Left colon (tissue), 2 donors: ENCODE measurements at places on chromosomes 4 and X.

DNA sequence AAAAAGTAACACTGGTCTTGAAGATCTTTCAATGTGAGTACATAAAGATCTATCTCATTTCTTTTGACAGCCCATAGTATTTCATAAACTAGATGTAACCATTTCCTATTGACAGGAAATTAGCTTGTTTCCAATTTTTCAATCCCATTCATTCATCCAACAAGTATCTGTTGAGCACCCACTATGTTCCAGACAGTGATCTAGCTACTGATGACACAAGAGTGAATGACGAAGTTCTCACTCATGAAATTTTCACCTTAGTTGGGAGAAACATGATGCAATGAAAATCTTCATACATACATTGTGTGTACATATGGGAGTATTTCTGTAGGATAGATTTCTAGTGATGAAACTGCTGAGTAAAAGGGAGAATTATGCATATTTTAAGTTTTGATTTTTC lies 1.7 kb downstream of the CD38 start:
- no peak for DNase-seq

DNA sequence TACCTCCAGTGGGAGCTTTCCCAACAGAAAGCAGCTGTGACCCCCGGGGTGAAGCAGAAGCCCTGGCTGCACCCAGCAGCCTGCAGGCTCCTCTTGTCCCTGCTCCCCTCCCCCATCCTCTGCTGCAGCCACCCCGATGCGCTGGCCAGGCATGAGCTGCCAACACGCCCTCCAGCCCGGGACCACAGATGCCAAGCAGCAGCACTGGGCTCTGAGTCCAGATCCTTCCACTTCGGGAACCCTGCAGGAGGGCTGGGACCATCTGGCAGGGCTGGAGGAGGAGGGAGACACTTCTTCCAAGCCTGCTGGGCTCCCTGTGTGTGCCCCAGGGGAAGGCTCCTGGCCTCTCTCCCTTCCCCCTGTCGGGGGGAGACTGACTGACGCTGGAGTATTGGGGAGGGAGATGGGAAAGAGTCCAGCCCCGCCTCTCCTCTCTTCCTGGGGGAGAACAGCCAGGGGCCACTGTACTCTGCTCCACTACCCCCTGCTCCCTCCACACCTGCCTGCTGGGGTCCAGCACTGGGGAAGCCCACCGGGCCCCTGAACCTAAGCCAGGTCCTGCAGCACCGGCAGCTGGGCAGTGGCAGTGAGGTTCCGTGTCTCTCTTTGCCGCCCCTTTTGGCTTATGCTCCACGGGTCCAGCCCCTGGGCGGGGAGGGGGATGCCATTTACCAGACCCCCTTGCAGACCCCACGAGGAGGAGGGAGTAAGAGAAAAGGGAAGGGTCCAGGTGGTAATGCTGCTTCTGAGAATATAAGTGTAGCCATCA lies 55.7 kb downstream of the PPP2R2C start:
- DNase-seq: no peak

DNA sequence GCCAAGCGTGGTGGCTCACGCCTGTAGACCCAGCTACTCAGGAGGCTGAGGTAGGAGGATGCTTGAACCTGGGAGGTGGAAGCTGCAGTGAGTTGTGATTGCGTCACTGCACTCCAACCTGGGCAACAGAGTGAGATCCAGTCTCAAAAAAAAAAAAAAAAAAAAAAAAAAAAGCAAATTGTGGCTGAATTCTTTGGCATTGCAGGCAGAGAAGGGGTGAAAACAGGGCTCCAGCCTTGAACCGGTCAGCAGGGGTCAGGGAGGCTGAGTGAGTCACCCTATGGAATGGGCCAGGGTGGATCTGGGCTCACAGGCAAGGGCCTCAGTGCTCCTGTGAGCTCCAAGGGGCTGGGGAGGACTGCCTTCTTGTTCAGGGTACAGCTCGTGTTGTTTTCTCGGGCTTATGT lies 13.2 kb upstream of the FAM3A start:
- no peak for DNase-seq

DNA sequence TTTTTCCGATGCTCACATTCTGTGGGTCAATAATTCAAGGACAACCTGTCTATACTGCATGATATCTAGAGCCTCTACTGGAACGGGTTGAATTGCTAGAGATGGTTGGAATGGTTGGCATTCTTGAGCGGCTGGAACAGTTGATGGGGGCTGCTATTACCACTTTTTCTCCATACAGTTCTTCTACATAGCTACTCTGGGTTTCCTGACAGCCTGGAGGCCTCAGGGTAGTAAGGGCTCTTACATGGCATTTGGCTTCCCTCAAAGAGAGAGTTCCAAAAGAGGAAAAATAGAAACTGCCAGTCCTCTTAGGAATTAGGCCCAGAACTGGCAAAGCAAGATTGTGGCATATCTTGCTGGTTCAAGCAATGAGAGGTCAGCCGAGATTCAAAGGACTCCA lies 53.1 kb downstream of the NAA11 start:
- no peak for DNase-seq

- no peak for DNase-seq
Observed at GRCh38 chr4:34676400-34676799, 1567.9 kb downstream of the ARAP2 start.

GRCh38 chrX:133878710-133879109 lies 106.7 kb downstream of the GPC3 start:
- DNase-seq: no peak

DNA sequence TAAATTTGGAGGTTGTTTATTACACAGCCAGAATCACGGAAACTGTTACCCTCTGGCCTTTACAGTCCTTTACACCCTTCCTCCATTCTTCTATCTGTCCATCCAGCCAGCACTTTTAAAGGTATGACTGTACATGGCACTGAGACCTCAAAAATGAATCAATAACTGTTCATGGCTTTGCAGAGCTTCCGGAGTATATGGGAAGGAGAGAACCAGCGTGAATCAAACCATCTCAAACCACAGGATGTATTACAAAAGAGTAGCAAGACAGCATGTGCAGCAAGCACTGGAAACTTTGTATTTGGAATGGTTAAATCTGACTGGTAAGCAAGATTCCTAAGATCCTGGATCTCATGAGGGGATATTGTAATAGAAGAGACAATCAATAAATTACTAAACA lies 228.5 kb upstream of the CASK start:
- no peak for DNase-seq

- DNase-seq: no peak
Observed at GRCh38 chr4:20544645-20545044, 155.6 kb upstream of the PACRGL start.

- DNase-seq: no peak
Observed at GRCh38 chr4:56764223-56764622, 57.3 kb downstream of the SPINK2 start.

DNA sequence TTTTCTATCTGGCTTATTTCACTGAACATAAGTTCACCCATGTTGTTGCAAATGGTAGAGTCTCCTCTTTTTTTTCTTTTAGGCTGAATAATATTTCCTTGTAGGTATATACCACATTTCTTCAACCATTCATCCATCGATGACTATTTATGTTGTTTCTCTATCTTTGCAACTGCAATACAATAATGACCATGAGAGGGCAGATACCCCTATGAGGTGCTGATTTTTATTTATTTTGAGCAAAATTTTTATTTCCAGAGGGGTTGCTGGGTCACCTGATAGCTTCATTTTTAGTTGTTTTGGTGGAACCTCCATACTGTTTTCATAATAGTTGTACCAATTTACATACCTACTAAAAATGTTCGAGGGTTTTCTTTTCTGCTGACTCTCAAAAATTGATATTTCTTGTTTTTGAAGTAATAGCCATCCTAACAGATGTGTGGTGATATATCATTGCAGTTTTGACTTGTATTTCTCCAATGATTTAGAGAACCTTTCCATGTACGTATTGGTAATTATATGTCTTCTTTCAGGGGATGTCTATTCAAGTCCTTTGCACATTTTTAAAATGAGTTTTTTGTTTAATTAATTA lies 1697.0 kb downstream of the PCDH7 start:
- no peak for DNase-seq

- peak; percentile 84 for DNase-seq
Observed at GRCh38 chrX:103310555-103311398, at the start of gene BEX2. Gene BEX2 (minus strand): TSS chrX:103310990. CDS start chrX:103309976, 1,014 bp downstream.

DNA sequence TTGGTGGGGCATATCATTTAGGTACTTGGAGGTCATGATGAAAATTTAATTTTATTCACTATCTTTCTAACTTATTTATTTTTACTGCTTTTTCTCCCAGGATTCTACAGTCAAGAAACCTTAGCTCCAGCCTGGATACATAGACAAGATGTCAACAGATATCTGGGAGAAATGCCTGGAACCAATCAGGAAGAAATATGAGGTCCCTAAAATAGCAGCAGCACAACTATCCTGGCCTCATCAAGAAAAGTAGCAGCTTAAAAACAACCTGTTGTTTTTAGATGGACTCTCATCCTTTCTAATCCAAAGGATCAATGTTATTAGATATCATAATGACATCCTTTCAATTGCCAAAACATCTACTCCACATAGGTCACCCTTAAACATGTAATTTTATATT lies 54.5 kb downstream of the MAOB start:
- no peak for DNase-seq

DNA sequence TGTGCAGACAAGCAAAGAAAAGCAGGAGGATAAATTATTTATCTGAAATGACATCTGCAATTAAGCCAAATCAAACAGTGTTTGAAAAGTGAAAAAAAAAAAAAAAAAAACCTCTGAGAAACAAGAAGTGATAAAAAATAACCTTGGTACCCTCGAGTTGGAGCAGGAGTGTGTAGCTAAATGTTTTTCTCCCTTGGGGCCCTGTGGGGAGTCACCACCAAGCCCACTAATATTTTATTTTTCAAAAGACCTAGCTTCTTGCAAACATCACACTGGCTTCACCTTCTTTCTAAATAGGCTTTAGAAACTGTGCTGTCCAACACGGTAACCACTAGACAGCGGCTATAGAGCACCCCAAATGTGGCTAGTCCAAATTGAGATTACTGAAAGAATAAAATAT lies 47.7 kb downstream of the SNX25 start:
- no peak for DNase-seq

DNA sequence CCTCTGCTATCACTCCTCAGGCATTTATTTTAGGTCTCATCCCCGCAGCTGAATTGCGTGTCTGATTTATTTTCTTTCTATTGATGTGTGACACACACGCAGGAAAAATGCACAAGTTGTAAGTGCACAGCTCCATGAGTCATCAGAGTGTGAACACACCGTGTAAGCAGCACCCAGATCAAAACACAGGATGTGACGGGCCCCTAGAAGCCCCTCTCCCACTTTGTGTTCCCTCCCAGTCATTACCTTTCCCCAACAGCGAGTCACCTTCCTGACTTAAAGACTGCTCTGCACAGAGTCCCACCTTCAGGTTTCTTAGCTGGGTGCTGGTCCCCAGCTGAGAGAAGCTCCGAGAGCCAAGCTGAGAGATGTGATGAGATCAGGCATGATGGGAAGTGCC lies 436.7 kb downstream of the MID1IP1 start:
- no peak for DNase-seq

GRCh38 chr4:1077711-1078477 lies 35.5 kb downstream of the RNF212 start:
- peak; percentile 11 for DNase-seq
